ENCODE measurements at places on chromosomes 6 and 20.

DNA sequence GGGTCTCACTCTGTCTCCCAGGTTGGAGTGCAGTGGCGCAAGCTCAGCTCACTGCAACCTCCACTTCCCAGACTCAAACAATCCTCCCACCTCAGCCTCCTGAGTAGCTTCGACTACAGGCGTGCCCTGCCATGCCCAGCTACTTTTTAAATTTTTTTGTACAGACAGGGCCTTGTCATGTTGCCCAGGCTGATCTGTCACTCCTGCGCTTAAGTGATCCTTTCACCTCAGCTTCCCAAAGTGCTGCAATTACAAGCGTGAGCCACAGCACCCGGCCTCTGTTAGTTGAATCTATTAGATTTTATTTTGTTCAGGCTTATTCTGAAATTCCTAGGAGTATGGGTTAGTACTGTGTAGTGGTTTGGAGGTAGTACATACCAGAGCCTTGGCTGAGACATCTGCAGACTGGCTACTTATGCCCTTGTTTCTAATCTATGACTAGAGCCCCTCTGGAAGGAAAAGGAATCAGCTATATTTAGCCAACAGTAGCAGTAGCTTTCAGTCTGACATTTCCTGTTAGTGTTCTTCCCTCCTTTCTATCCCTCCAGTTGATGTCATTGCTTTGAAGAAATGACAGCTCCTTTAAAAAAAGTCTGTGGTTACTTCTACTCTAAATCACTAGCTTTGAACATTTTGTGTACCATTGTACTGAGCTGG lies 74.4 kb downstream of the ITCH start:
- peak; percentile 71 for DNase-seq

DNA sequence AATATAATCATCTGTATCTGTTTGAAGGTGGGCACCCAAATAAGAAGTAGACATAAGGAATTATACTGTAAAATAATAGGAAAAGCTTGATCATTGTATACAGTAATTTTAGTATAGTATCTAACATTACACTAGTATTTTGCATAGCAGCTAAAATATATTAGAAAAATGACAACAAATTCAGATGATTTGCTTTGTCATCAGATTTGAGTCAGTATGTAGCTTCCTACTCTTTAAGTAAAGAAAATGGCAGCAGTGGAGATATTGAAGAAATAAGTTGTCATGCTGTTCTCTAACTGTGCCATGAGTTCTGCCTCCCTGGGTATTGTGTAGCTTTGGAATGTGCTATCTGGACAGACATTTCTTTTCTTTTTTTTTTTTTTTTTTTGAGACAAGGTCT lies 74.4 kb downstream of the TIAM2 start:
- DNase-seq, result no peak

DNA sequence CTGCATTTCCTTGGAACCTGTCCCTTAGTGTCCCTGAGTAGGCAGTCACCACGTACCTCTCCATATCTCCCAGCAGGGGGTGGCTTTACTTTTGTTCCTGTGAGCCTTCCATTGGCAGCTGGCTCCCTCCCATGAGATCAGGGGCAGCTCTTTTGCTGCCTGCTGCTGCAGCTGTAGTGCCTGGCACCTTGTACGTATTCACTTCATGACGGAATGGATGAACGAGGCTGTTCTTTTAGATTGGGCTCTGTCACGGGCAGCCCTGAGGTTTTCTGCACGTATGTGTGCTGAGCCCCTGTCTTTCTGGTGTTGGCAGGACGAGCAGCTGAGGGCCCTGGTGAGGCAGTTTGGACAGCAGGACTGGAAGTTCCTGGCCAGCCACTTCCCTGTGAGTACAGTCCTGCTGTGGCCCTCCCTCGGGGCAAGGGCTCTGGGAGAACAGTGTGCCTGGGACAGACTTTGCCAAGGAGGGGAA lies 14.6 kb downstream of the MYBL2 start:
- no peak for DNase-seq

GRCh38 chr20:63745961-63746731 lies 6.6 kb downstream of the SLC2A4RG start:
- no peak for DNase-seq

DNA sequence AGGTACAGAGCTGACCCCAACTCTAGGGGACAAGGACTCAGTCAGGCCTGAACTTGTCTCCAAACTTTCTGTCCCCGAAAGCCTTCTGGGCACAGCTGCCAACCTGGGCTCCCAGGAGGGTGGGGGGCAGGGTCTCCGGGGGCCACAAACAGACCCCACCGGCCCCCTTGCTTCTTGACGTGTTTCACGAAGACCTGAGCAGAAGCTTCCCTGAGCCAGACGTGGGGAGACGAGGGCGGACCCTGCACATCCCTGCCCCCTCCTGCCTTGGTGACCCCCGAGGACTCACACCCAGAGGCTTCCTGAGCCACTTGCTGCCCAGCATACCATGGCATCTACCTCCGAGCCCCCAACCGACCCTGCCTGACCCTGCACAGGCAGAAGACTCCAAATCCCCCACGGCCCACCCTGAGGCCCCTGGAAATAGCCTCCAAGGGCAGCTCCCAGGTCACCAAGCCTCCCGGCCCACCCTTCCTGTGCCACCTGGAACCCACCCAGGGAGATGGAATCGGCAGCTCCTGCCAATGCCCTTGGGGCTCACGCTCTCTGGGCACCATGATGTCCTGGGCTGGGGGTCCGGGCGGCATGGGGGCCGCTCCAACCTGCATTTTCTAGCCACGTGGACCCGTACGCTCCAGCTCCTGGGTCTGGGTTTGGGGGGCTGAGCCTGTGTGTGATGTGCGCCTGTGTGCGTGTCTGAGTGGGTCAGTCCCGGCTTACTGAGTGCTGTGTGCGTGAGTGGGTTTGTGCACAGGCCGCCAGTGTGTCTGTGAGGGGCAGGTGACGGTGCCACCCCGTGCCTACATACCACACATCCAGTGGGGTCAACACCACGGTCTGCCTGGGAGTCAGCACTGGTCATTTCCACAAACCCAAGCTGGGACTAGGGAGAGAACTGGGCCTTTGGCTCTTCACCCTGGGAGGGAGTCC lies 2.5 kb upstream of the PTK6 start:
- DNase-seq, result no peak

DNA sequence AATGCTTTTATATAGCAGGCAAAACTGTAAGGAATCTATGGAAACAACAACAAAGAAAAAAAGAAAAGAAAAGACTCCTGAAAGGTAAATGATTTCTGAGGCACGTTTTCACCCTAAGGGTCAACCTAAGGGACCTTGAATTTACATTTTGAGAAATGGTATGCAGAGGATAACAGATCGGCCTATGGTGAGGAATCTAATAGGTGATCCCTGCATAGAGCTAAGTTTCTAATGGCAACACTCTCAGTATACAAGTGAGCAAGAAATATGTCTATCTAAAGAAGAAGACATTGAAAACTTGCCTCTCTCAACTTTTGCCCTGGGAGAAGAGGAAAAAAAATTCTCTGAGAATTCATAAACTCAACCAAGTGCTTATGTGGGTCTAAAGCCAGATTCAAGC lies 18.9 kb upstream of the AKAP7 start:
- no peak for DNase-seq

GRCh38 chr6:158161566-158162254 lies 6.4 kb downstream of the SERAC1 start:
- peak; percentile 39 for DNase-seq

- DNase-seq, result no peak
Observed at GRCh38 chr20:60976913-60977312, 275.1 kb upstream of the CDH4 start.

DNA sequence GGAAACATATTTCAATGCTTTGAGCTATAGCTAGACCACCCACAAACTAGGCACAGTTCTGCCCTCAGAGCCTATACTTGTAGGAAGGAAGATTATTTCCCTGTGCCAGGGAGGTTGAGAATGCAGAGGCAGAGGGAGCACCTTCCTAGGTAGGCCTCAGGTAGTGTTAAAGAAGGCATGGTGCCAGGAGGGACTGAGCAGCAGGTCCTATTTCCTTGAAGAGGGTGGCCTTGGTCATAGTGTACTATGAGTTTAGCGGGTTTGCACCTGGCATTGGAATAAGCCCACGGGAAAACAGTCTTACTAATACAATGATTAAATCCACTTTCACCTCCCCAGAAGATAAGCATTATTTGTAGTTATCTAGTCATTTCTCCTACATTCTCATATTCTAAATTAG lies 375.4 kb downstream of the CDKAL1 start:
- no peak for DNase-seq

GRCh38 chr6:128244751-128245405 lies 275.5 kb downstream of the PTPRK start:
- peak; percentile 58 for DNase-seq

GRCh38 chr6:41781366-41781730 lies 766 bp downstream of the PRICKLE4 start:
- DNase-seq, result no peak

DNA sequence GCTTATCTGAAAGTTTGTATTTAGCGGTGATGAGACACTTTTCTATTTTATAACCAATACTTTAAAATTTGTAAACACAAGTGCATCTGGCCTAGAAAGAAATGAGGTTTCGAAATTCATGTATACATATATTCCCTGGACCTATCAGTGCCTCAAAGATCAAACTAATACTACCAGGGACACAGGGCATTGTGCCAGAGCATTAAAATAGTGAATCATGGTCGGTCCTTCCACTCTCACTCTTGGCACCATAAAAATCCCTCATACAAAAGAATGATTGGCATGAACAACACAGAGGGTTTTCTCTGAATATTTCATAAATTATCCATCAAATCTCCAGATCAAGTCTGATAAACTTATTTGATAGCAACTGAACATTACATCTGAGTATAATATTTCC lies 62.0 kb downstream of the MMUT start:
- peak; percentile 1 for DNase-seq

DNA sequence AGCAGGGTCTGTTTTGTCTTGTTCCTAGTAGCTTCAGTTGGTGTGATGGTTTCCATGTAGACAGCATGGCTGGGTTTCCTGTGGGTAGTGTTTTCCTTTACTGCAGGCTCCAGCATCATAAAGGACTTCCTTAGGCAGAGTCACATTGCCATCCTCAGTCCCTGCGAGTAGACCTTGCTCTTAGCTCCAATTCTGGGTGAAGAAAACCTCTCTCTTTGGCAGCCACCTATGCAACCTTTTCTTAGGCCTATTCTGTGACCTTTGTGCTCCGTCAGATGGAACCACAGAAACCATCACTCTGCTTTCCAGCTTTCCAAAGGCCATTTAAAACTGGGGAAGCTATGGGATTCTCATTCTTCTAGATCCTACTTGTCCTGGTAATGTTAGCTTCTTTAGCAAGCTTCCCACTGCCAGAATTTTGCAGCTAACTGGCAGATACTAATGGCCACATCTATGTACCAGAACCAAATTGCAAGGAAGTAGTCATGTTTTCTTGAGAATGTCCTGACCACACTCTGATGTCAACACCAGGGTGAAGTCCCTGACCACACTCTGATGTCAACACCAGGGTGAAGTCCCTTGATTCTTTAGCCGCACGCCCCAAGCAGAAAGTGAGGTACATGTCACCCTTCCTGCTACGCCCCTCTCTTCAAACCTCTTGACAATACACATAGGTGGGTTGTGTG lies 646.6 kb upstream of the HS3ST5 start:
- no peak for DNase-seq

DNA sequence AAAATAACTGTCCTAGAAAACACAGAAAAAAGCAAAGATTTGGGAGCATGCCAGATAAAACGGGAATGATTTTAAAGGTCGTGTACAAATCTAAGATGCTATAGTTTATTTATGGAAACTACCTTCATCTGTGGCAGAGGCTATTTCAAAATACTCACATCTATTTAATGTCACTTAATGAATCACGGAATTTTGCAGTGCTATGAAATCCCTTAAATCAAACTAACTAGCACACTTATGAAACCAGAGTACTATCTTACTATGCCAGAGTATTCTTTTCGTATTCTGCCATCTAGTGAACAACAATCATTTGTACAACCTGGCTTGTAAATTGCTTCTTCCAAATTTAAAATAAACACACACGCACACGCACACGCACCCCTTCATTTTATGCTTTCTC lies 77.9 kb upstream of the BMP5 start:
- peak; percentile 74 for DNase-seq

GRCh38 chr6:29336269-29336668 lies 32.4 kb downstream of the OR5V1 start:
- DNase-seq, result no peak

- no peak for DNase-seq
Observed at GRCh38 chr20:46049190-46049589, 20.2 kb downstream of the SLC12A5 start.

DNA sequence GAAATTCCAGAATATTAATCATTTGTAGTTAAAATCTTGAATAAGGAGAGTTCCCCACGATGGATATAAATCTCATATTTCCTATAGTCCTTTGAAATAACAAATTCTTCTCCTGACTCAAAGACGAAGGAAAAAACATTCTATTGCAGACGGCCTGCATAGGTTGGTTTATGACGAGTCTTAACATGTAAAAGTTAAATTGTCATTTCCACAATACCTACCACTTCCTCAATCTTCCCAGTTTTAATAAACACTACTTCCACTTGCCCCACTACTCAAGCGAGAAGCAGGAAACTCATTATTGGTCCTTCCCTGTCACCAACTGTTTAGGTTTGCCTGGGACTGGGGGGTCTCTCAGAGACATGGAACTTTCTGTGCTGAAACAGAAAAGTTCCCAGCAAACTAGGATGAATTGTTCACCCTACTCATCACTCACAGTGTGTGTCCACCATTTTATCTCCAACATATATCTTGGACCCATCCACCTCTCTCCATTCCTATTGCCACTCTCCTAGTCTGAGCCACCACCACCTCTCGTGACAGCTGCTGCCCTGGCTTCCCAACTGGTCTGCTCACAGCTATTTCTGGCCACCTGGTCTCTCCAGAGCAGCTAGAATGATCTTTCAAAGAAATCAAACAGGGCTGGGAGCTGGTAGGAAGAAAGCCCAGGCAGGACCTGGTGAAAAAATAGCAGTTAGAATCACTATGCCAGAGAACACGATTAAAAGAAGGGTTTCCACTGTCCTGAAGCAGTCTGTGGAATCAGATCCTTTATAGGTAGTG lies 15.1 kb upstream of the ZSCAN9 start:
- DNase-seq, result no peak

- DNase-seq, result no peak
Observed at GRCh38 chr6:83954371-83954770, 79.2 kb upstream of the MRAP2 start.

- DNase-seq, result no peak
Observed at GRCh38 chr6:135298455-135298854, 117.3 kb downstream of the MYB start.

DNA sequence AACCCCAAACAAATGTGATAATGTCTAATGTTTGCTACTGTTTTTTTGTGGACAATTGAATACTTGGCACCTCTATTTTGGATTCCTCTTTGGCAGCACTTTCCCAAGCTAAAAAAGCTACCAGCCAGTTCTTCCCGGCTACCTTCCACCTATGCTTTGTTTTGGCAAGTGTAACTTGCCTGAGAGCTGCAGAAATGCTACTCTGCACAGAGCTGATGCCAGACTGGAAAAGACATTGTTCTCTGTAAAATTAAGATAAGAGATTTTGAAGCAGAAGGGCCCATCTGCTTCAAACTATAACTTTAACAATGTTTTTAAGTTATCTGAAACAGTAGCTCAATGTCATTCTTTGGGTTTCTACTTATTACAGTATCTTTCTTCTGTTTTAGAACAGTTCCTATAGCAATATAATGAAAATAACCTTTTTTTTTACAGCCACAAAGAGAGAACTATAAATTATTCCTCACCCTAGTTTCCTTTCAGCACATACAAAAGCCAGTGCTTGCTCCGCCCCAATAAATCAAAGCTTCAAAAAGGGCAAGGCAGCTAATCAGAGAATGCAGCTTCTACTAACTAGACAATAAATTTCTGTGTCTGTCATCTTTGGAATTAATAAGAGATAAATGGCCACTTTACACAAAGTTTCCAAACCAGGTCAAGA lies 183.1 kb downstream of the UBE3D start:
- no peak for DNase-seq

GRCh38 chr6:49978332-49979226 lies 9.2 kb upstream of the DEFB113 start:
- DNase-seq, result no peak

- DNase-seq, result no peak
Observed at GRCh38 chr6:17204533-17204932, 76.6 kb upstream of the RBM24 start.
